Fibroblast of the conjunctiva (primary cell): ENCODE measurements at places on chromosomes 13 and 19.
A peak's percentile ranks its signal among the peaks of the same experiment; 100 is the strongest.

DNA sequence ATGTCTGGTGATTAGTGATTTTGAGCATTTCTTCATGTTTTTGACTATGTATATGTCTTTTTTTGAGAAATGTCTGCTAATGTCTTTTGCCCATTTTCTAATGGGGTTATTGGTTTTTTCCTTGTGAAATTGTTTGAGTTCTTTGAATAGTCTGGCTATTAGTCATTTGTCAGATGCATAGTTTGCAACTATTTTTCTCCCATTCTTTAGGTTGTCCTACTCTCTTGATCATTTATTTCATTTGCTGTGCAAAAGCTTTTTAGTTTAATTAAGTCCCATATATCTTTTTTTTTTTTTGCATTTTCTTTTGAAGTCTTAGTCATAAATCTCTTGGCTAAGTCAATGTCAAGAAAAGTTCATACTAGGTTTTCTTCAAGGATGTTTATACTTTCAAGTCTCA lies 449.8 kb downstream of the DACH1 start:
- no peak for DNase-seq

DNA sequence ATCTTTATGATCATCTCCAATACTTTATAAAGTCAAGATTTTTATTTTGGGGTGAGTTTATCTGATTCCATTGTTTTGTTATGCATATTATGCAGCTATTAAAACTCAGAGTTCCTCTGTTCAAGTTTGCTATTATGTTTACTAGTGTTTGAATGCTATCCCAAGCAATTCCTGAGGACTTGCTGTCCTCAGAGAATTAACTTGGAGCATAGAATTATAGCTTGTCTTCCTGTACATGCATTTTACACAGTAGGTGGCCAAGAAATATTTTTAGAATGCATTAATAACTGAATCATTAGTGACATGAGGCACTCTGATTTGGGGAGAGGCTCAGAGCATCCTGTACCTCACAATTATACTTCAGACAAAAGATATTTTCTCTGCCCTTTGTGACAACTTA lies 195.6 kb upstream of the MIR17HG start:
- no peak for DNase-seq

DNA sequence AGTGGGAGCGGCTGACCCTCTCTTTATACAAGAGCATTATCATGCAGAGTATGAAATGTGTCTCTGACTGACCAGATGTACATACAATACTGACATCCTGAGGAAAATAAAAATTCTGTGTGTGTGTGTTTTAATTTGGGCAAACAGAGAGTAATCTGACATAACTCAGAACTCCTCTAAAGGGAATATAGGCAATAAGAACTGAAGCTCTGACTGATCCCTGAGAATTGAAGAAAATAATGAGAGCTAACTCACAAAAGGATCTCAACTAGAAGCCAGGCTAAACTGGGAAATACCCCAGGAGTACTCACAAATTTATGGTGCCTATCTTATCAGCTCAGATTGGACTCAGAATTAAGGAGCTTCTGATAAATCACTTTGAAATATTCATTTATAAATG lies 539.9 kb downstream of the OLFM4 start:
- no peak for DNase-seq

DNA sequence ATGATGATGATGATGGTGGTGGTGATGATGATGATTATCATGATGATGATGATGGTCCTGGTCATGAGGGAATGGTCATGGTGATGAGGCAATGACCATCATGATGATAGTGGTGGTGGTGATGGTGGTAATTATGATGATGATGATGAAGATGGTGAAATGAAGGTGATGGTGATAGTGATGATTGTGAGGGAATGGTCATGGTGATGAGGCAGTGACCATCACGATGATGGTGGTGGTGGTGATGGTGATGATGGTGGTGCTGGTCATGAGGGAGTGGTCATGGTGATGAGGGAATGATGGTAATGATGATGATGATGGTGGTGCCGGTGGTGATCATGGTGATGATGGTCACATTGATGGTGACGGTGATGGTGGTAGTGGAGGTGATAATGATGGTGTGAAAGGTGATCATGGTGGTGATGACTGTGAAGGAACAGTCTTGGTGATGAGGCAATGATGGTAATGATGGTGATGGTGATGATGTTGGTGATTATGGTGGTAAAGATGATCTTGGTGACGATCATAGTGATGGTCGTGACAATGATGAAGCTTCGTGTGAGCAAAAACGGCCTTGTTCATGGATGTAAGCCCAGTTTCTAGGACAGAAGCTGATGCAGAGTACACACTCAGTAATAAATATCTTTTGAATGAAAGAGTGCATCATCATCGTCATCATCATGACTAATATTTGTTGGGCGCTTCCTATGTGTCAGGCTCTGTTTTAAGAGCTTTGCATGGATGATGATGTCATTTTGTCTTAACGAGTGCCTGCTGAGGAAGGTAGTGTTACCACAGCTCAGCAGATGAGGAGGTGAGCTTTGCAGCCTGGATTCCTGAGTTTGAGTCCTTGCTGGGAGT lies 17.3 kb downstream of the SBK2 start:
- peak; percentile 36 for DNase-seq

DNA sequence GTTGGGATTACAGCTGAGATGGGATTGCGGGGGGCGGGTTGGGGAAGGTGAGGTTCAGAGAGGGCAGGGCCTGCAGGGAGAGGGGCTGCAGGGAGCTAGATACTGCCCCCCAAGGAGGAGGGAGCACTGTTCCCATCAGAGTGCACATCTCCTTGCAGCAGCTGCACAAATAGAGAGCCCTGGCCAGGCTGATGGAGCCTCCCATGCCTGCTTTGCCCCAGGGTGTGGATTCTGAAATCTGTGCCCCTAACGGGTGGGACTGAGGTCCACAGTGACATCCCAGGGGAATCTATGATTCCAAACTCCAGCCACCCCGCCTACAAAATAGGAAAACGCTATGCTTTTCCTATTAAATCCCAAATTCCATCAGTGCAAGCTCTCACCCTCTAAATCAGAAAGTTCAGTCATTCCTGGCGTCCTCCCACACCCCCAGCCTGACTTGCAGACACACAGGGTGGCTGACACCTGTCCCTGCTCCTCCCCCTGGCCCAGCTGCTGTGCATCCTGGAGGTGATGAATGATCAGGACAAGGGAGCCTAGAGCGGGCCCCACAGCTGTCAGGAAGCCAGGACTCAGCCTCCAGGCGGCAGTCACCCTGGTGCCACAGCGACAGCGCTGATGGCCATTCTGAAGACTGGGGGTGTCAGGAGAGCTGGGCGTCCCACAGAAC lies 6.3 kb upstream of the CEACAM21 start:
- no peak for DNase-seq

DNA sequence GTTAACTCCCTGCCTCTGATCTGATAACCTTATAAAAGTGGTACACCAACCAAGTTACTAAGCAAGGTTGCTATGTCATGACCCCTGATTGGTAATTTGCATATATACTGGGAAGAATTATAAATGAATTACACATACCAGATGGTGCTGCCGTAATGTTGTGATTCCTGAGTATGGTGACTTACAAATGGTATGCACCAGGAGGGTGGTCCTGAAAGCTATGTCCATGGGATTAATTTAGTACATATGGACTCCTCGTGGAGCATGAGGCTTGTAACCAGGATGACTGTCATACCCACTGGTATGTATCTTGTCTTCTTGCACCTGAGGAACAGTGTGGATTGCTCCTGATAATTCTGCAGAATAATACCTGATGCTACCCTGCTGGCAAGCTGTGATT lies 240.6 kb downstream of the GPC6 start:
- no peak for DNase-seq

GRCh38 chr13:79401259-79402070 lies 4.6 kb downstream of the RBM26 start:
- DNase-seq = no peak

DNA sequence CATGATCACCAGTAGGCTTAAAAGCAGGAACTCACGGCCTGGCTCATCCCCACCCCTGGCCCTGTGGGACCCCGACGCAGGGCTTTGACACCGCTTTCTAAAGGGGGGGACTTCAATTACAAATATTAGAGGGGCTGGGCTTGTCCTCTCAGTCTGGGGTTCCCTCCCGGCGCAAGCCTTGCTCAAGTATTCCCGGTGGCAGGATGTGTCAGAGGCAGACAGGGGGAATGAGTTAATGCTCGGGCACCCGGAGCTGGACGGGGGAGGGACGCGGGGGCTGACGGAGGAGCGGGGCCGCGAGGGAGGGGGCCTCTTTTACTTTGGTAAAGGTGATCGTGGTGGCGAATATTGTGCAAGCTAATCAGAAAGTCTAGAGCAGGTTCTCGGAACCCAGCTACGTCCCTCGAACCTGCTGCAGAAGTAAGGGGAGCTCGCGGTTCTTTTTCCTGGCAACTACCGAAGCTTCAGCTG lies 1.1 kb downstream of the FGF14 start:
- DNase-seq = no peak

GRCh38 chr13:30696278-30697176 lies 38.8 kb upstream of the ALOX5AP start:
- DNase-seq = no peak

GRCh38 chr19:32829345-32829896 lies 40.1 kb downstream of the SLC7A9 start:
- no peak for DNase-seq

GRCh38 chr19:2282062-2282861 lies at the start of gene PEAK3:
Gene PEAK3, minus strand, starts transcription at chr19:2282175. Its CDS starts 1,244 bp downstream, at chr19:2280931.
- no peak for DNase-seq

GRCh38 chr13:33176526-33176925 lies 109.0 kb downstream of the STARD13 start:
- DNase-seq = no peak

DNA sequence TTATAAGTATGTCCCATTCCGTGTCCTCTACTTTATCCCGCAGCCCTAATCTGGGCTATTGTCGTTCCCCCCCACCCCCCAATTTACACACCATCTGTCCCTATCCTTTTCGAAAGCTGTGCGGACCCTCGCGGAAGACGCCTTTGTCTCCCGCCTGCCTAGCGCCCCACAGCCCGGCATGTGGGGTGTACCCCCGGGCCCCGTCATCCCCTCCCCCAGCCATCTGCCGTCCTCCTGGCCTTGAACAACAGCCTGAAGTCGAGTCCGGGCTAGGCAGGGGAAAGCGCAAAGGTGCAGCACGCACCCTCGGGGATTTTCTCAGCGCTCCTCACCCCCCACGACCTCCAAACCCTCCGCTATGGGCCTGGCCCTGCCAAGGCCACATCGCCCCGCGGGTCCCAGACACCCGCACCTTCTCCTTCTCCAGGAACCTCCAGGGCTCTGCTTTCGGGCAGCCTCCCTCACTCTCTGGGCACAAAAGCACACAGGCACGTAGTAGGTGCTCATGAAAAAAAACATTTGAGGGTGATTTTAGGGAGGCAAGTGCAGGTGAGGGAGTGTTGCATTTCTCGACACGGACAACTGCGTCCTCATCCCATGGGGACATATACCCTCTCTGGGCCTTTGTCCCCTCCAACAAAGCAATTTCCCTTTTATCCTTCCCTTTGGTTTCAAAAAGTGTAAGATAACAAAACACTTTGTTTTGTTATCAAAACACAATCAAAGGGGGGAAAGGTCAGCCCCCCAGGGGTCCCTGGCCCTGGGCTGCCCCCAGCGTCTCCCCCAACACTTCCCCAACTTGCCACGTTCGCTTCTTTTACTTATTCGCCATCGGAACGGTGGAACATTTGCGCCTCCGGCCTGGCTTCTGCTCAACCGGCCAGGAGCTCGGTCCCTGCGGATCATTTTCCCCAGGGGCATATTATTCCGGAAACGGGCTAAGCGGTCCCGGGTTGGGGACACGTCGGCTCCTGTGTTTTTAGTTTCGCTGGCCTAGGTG lies 16.4 kb downstream of the CCDC124 start:
- DNase-seq = no peak

DNA sequence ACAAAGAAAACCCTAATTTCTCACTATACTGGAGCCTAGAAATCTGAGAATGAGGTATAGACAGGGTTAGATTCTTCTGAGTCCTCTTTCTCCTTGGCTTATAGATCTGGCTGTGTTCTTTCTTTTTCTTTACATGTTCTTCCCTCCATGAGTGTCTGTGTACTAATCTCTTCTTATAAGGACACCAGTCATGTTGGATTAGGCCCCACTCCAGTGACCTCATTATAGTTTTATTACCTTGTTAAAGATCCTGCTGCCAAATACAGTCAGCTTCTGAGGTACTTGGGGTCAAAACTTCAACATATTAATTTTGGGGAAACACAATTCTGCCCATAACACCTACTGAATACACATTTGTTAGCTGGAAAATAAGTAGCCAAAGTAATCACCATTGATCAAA lies 302.6 kb downstream of the PCDH9 start:
- no peak for DNase-seq

DNA sequence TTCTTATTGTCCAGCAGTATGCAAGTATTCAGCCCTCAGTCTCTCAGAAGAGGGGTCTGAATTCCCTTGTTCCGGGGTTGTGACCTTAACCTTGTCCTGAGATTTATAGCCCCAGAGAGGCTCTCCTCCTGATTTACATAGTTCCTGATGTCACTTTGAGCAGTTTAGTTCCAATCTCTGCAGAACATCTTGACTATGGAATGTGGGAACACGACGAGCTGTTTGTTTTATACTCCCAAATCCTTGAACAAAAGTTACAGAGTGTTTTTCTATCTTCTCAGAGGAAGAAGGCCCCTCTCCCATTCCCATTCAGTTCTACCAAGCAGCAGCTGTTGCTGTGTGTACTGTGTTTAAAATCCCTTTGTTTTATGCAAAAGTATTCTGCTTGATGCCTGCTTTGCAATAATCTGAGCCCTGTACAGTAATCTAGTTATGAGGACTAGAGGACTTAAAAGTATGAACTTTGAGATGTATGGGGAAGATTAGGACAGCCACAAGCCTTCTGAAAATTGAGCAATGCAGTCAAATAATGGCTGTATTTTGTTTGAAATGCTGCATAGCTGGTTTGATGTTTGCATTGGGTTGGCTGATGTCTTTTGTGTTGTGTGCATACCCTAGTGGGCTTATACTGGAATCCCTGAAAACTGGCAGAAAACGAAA lies 74.7 kb downstream of the KL start:
- DNase-seq = no peak

DNA sequence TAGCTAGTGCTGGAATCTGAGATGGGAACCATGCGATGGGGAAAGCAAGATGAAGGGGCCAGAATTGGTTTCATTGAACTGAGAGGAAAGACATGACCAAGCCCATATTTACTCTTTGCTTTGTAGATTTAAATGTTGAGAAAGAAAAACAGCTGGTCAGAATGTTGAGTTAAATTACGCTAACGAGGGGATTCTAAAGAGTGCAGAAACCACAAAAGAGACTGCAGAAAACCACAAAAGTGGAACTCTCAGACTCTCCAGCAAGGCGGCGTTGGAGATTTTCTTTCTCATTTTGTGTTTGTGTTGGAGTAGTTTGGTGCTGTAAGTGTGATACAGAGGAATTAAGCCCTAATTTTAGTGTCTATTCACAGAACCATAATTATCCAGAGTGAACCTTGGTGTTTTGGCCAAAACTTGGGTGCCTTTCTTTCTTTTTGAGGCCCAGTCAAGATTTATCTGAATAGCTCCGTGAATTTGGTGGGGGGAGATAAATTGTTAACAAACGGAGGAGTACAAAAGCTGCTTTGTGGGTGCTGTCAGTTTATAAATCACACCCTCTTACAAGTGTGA lies 26.3 kb downstream of the SAE1 start:
- DNase-seq = no peak
